ENCODE measurements at places on chromosomes 16 and 17. TPM values are rescaled to one million over a fixed set of nuclear protein-coding genes. Genes with fewer than 3 reads are reported as not detected.

DNA sequence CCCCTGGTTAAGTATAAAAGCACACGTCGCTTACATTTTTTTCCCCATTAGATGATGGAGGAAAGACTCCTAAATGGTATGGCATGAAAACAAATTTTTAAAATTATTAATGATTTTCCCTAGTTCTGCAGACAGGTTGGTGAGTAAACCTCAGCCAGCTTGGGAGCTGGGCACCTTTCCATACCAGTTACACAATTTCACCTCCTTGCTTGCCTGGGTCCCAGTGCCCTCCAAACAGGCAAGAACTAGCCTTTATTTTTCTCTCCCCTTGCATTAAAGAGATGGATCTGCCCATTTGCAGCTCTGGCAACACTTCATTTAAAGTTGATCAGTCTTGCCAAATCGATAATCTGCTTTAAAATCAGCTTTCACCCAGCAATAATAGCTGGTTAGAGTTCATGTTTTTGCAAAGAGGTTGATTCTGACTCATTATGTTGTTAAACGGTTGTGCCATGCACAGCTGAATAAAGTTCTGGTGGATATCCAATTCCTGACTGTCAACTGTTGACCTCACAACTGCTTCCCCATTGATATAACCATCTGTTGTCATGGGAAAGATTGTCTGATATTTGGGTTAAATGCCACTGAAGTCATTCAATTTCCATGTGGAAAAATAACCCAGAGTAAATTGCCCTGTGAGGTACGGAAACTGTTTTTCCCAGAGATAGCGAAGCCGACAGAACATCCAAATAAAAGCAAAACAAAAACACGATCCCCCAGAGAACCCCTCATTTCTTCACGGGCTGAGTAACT is 1.3 kb downstream of the C17orf58 start:
- peak; percentile 71 for DNase-seq

DNA sequence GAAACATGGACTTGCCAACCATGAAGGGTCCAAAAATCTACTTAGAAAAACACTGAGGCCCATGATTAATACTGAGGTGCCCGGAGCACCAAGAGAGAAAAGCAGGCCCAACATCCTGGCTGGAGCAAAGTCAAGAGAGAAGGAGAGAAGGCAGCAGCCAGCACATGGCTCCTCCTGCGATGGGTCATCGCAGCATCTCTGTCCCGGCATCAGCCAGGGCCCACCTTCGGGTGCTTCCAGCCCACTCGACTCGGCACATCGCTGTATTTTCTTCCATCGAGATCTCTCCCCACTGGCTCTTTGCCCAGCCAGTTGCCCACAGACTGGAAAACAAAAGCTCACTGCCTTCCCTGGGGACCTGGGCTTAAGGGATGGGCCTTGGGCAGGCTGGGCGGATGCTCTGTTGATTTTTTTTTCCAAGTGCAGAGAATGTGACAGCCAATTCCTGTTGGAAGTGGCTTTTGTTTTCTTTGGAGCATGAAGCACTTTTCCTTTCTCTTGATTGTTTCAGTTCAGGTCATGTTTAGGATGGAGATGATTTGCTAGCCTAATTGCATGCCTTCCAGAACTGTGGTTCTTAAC is 58.1 kb downstream of the CYB5B start:
- DNase-seq: peak; percentile 98

GRCh38 chr17:42438600-42439567 is 15.8 kb upstream of the CAVIN1 start:
- no peak for DNase-seq

- peak; percentile 85 for DNase-seq
Observed at GRCh38 chr16:50202926-50203624, 50.0 kb downstream of the TENT4B start.

- DNase-seq: no peak
Observed at GRCh38 chr16:29306943-29307597, 99.4 kb downstream of the NPIPB11 start.

GRCh38 chr17:76049836-76050537 is 22.3 kb downstream of the SRP68 start:
- no peak for DNase-seq

DNA sequence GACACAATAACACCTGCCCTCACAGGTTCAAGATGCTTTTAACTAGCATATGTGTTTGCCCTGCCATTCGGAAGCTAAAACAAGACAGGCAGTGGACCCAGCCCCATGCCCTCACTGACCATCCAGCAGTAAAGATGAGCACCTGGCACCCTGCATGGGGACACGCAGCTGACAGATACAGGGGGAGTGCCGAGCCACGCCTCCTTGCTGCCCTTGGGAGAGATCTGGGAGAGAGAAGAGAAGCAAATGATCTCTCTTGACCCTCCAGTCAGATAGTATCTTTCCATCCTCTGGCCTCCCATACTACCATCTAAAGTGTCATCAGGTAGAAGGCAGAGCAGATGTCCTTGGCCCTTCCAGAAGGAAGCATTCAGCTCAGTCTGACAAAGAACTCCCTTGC is 40.6 kb upstream of the MYOCD start:
- DNase-seq: no peak

DNA sequence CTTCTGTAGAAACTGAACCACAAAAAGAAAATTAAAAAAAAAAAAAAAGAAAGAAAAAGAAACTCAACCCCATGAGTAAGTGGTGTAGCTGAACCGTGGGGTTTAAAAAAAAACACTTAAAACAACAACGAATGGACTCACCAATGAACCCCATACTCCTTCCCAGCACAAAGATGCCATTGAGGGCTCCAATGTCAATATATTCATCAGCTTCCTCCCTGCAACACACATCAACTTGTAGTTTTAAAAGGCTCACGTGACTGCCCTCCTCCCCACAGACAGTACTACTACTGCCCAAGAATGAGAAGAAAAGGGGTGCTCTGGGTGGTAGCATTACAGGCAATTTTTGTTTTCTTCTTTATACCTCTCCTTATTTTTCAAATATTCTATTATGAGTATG is 3.3 kb upstream of the KLHL11 start:
- DNase-seq: no peak

DNA sequence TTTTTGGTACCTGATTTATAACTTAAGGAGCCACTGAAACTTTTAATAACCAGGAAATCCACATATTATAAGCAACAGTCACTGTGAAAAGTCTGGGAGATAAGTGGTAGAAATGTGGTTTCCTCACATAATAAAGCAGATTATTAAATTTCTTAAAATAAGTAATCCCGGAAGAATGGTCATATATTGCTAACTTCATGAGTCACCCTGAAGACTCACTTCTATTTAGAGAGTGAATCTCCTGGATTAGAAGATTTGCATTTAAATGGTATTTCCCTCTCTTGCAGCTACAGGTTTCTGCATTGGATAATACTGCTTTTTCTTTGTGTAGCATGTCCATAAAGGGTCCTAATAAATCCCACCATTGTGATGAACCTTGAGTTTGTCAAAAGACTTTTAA is 1286.8 kb upstream of the CDH8 start:
- DNase-seq: no peak

- DNase-seq: no peak
Observed at GRCh38 chr17:66850692-66851091, 15.8 kb downstream of the CACNG5 start.

DNA sequence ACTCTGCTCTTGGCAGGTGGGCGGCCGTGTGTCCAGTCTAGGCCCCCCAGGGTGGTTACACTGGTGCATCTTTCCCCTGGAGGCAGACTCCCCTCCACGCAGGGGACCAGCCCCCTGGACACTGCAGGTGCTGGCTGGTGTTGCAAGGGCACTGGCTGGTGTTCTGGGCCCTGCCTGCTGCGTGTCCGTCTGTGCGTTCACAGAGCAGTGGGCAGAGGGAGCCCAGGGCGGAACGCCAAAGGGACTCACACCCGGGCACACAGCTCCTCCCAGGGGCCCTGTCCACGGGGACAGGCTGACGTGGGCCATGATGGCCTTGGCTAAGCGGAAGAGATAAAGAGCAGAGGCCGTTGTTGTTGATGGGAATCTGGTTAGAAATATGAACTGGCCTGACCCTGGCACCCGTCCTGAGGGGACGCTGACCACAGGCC is 27.3 kb downstream of the ACSF3 start:
- DNase-seq: no peak

DNA sequence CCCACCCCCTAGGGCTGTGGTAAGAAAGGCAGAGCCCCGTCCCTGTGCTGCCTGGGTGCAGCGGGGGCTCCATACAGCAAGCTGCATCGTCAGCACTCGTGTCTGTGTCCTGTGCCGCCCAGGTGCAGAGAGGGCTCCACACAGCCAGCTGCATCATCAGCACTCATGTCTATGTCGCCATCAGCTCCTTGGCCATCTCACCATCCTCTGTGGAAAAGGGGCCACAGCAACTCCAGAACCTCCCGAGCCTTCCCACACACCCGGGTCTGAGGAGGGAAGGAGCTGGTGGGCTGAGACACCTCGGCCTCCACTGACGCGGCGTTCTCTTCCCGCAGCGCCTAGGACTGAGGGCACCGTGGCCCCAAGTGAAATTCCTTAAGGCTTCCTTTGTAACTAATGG is 72.9 kb upstream of the CHMP6 start:
- DNase-seq: no peak

- no peak for DNase-seq
Observed at GRCh38 chr17:64781810-64782555, 119.9 kb upstream of the SMURF2 start.

GRCh38 chr17:64048805-64049204 is 28.4 kb upstream of the ICAM2 start:
- no peak for DNase-seq

DNA sequence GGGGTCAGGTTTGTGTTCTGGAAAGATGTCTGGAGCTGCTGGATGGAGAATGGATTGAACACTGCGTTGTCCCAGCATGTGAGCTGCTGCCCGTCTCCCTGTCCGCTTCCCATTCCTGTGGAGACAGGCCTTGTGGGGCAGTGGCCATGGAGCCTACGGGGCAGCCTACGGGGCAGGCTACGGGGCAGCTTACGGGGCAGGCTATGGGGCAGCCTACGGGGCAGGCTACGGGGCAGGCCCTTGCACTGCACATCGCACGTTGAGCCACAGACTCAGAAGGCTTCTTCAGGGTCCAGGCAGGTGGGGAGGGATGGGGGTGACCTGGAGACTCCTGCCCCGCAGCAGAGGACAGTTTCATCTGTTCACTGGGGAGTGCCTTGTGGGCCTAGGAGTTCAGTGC is 9.7 kb upstream of the DBNDD1 start:
- DNase-seq: no peak

DNA sequence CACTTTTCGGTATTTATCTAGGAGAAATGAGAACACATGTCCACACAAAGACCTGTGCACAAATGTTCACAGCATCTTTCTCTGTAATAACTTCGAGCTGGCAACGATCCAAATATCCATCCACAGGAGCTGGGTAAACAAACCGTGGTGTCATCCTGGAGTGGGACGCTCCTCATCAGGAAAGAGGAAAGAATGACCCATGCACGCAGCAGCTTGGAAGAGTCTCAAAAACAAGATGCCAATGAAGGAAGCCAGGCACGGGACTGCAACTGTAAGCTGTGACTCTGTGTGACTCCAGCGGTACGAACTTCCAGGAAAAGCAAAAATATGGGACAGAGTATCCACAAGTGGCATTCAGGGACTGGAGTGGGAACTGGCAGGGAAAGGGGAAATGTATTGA is 36.7 kb upstream of the CIBAR2 start:
- no peak for DNase-seq

DNA sequence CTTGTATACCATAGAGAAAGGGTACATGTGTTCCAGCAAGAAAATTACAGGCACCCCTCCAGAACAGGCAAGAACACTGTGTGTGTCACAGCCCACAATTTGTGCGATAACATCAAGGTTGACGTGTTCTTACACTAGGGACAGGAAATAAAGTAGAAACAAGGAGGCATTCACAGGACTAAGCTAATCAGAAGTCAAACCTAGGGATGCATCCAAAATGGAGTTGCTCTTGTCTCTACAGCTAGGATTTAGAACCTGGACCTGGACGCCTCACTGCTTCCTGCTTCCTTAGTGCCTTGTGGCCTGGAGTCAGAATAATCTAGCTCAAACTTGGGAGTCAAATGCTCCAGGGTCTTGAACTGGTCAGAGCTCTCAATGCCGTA is 41.3 kb downstream of the GINS3 start:
- no peak for DNase-seq

DNA sequence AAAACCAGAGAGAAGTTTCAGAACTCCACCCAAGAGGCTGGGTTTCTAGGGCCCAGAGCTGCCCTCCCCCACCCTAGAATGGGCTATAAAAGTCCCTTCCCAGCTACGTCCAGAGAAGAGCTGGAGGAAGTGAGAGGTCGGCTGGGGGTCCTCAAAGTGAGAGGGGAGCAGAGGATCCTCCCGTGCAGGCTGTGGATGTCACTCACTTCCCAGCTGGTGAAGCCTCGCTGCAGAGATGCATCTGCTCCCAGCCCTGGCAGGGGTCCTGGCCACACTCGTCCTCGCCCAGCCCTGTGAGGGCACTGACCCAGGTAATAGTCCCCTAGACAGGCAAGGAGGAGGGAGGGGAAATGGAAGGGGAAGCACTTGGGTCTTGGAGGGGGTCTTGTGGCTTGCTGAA is at the start of gene EPX:
Gene EPX, plus strand, starts transcription at position 115 of the 400 bp plus-strand sequence. Its CDS starts 121 bp downstream, at position 236.
- no peak for DNase-seq

DNA sequence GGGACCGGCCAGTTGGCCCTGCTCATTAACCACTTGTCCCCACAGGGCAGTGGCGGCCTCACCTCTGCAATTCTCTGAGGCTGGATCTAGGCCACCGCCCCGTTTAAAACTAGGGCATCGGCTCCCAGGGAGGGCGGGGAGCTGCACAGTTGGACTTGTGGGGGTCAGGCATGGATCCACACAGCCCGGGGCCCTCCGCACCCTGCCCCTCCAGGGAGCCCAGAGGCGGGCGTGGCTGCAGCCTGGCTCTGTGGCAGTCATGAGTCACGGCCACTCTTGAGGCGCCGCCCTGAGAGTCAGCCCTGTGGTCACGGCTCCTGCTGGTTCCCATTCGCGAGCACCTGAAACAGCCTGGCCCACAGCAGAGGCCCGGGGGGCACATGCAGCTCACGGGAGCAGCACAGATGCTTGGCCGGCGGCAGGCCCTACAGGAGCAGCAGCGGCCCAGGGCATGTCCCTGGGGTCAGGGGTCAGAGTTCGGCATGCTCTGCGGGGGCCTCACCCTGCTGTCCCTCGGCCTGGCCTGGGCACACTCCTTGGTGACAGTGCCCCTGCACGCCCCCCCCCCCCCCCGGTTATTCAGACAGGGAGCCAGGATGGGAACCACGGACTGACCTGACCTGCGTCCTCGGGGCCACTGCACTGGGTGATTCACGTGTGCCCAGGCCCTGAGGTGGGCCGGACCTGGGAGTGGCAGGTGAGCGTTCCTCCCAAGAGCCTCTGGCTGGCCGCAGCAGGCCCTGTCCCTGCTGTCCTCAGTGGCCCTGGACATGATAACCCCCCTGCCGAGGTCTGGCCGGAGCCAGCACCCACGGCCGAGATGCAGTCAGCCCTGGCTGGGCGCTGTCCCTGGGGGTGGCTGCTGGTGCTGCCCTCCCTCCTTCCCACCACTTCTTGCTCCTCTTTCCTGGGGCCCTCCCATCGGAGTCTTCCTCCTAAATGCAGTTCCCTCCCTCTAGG is 8.2 kb downstream of the CAPN15 start:
- peak; percentile 99 for DNase-seq

- DNase-seq: peak; percentile 7
Observed at GRCh38 chr16:79768276-79768970, 167.9 kb upstream of the MAF start.

GRCh38 chr16:88523309-88524161 is 46.7 kb upstream of the ZC3H18 start:
- no peak for DNase-seq

The LRRC46 gene
- total RNA-seq: 0.21 TPM

The NAA60 gene
- 22.2 TPM for total RNA-seq

The HOXB1 gene
- total RNA-seq: not detected

The KRTAP1-4 gene
- not detected for total RNA-seq

The G6PC1 gene
- total RNA-seq: not detected

The PRR35 gene
- 12.5 TPM for total RNA-seq

The CCL17 gene
- total RNA-seq: not detected

The MSLN gene
- not detected for total RNA-seq

The KRT23 gene
- total RNA-seq: not detected

The SLC13A5 gene
- not detected for total RNA-seq

Measured in myocyte (in vitro differentiated cells).